HepG2 (cell line): ENCODE measurements at places on chromosomes 16 and 17. TPM values are rescaled to one million over a fixed set of nuclear protein-coding genes. Genes with fewer than 3 reads are reported as not detected.

- no peak overlapping the region for H3K27ac ChIP-seq
- no peak overlapping the region for H3K4me3 ChIP-seq
- no peaks in the 10 kb centered on the region for H3K36me3 ChIP-seq
- H3K27me3 ChIP-seq = no peaks in the 10 kb centered on the region
- H3K4me1 ChIP-seq = peaks cover 33% of the 10 kb centered on the region
These were observed 25.5 kb upstream of the CACNG5 start for GRCh38 chr17:66809408-66809807.

DNA sequence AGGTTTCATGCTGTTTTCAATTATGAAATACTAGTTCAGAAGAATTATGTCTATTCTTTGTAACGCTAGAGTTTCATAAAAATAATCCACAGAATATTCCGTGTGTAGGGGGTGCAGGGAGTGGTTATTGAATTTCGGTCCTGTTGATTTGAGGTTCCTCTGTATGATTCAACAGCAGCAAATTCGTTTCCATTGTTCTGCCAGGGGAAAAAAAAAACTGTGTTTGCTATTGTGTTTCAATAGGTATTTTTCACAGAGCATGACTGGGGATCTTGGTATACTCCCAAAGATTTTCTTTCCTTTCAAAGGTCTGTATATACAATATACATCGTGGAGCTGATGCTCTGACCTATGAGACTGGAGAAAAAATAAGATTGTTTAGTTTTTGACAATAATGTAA, 15.8 kb downstream of the SHISA9 start:
- no peak overlapping the region for H3K27ac ChIP-seq
- no peak for DNase-seq
- H3K36me3 ChIP-seq = no peaks in the 10 kb centered on the region
- peaks cover 1% of the 10 kb centered on the region; the same call in 1 of the 2 replicates for H3K27me3 ChIP-seq

GRCh38 chr17:74478420-74479100, 12.1 kb downstream of the CD300A start:
- DNase-seq = no peak
- no peaks in the 10 kb centered on the region for H3K4me1 ChIP-seq
- H3K36me3 ChIP-seq = no peaks in the 10 kb centered on the region
- H3K27me3 ChIP-seq = peaks cover 9% of the 10 kb centered on the region; the same call in 1 of the 2 replicates

DNA sequence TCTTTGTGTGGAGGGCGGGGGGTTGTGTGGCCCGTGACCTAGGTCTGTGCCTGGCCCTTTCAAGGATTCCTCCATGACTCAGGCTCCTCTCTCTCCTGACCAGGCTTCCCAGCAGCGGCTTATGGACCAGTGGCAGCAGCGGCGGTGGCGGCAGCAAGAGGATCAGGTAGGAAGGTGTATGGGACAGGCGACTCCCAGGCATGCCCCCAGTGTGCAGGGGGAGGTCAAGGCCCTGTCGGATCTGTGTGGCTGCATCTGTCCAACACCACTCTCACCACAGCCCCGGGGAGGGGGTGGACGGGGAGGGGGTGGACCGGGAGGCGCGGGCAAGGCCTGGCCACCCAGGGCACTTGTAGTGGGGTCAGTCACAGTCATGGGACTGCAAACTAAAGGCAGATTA, 93.1 kb downstream of the CCDC182 start:
- H3K27me3 ChIP-seq = no peaks in the 10 kb centered on the region
- H3K36me3 ChIP-seq = peaks cover 32% of the 10 kb centered on the region
- no peak overlapping the region for H3K27ac ChIP-seq
- no peak overlapping the region for H3K4me3 ChIP-seq
- no peak for DNase-seq
- no peaks in the 10 kb centered on the region for H3K4me1 ChIP-seq

TEX14 gene
- 0.07 TPM in 1 of 2 replicates, not detected in the other for total RNA-seq
